ENCODE measurements at places on chromosomes 12 and 14.

DNA sequence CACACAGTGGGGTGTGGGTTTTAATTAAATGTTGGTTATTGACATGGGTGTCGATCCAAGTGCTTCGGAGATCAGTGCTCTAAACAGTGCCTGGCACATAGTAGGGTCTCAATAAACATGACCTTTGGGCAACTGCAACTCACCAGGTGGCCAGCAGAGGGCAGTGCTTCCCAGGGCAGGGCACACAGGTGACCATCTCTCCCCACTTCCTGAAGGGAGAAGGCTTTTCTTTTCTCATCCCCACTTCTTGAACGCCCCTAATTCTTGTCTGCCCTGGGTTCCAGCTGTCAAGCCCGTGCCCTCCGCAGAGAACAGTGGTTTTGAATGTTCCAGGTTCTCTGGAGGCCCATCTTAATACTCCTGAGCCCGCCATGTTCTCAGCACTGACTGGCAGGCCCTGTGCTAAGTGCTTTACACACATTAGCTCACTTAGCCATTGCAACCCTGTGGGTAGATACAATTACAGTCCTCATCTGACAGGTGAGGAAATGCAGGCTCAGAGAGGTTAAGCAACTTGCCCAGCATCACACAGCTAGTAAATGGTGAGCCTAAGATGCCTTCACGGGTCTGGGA, 16.3 kb downstream of the RAPGEF3 start:
- DNase-seq, result no peak

GRCh38 chr14:43765474-43765873, 741.6 kb downstream of the FSCB start:
- DNase-seq, result no peak

- no peak for DNase-seq
Observed at GRCh38 chr14:68146818-68147217, 327.2 kb downstream of the RAD51B start.

- no peak for DNase-seq
Observed at GRCh38 chr14:87756661-87757060, 236.3 kb downstream of the GALC start.

DNA sequence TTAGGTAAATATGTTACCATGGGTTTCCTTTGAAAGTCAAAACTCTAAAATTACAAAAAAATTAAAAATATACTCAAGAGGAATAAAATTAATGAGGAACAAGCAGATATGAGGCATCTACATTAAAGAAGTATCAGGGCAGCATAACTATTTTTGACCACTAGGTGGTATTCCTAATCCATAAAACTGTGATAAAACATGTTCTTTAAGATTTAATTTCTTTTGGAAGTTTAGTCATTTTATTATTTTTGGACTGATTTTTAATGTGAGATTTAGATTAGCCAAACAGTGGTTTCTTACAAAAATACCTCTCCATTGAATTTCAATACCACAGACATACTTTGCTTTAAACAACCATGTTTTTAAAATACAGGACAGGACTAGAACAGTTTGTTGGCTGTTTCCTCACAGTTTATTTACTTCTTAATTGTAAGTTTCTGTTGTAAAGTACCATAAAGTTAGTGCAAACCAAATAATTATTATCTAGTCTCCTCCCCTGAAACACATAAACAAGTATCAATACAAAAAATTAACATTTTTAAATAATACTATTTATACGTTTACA, 49.8 kb downstream of the NTS start:
- DNase-seq, result peak; percentile 13

GRCh38 chr14:95260537-95261361, 59.0 kb downstream of the CLMN start:
- DNase-seq, result no peak

GRCh38 chr12:90299121-90299520, 590.5 kb upstream of the ATP2B1 start:
- DNase-seq, result no peak

GRCh38 chr12:24919346-24920001, 29.4 kb downstream of the BCAT1 start:
- no peak for DNase-seq

DNA sequence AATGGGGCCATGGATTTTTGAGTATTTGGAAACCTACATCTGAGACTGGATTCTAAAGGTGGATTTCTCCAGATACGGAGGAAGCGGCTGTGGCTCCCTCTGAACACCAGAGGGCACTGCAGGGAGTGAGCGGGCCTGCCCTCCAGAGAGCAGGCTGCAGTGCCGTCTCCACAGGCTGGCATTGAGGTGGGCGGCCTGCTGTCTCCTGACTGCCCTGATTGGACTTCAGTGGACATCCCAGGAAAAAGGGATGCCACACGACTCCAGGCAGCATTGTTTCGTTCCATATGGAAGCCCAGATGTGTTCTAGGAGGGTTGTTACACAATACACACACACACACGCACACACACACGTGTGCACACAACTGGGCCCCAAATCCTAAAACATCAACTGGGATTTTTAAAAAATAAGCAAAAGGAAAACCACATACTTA, 20.9 kb upstream of the ANO2 start:
- no peak for DNase-seq

GRCh38 chr14:41498959-41499358, 107.7 kb upstream of the LRFN5 start:
- DNase-seq, result no peak

GRCh38 chr12:112589275-112589674, 170.5 kb downstream of the PTPN11 start:
- DNase-seq, result no peak

DNA sequence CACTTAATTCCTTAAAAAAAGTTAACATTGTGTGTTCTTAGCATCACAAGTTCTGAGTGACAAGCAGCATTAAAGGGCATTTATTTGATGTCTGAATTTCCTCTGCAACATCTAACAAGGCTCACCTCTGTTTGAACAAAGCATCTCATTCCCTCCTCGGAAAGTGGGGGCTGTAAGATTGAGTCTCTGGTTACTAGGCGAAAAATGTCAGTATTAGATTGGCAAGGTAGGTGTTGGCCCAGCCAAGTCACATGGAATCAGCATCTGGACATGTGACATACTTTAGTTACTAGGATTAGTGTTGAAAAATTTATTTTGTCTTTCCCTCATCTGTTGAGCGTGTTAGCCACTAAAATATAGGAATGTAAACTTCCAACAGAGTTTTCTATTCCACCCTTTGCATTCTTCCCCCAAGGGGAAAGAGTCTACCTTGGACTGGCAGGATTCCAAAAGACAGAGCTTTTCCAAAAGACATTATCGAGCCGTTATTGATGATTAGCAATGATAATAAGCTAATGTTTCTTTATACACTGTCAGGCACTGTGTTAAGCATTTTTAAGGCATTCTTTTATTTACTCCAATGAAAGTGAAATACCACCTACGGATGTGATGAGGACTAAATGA, 194.9 kb upstream of the BTG1 start:
- no peak for DNase-seq

DNA sequence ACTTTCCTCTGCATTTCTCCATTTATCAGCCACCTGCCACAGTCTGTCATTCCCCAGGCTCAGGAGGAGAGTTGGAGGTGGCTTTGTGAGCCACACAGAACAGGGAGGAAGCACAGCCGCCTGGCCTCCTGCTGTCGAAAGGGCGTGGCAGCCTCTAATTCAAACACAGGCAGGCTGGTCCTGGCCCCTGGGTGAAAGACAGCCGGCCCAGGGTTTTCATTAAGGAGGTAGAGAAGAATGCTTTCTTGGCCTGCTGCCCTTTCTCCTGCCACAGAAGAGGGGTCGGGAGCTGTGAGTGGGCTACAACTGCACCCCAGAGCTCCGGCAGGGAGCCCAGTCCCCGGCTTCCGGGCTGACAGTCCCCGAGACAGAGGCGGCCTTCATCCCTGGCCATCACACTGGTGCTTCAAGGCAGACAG, 108.6 kb upstream of the FZD10 start:
- DNase-seq, result no peak
